Activated CD4-positive, CD25-positive, alpha-beta regulatory T cell treated with anti-CD3 and anti-CD28 coated beads, Interleukin-2, amount 50 U/mL, for 16 hours (primary cell): ENCODE measurements at places on chromosomes 12 and 14.

- DNase-seq: no peak
Observed at GRCh38 chr12:47343684-47344567, 264.2 kb upstream of the AMIGO2 start.

GRCh38 chr12:124952295-124952694, 36.6 kb downstream of the DHX37 start:
- no peak for DNase-seq

- no peak for DNase-seq
Observed at GRCh38 chr14:88092529-88092928, 87.6 kb downstream of the GPR65 start.

GRCh38 chr12:3366451-3367110, 124.4 kb upstream of the PRMT8 start:
- DNase-seq: no peak

GRCh38 chr12:15788233-15789219, 662 bp downstream of the EPS8 start:
- no peak for DNase-seq

GRCh38 chr12:94070520-94070919, 77.9 kb upstream of the PLXNC1 start:
- no peak for DNase-seq

GRCh38 chr12:132433641-132434395, 56.1 kb upstream of the FBRSL1 start:
- no peak for DNase-seq

- DNase-seq: no peak
Observed at GRCh38 chr12:23895792-23896218, 53.7 kb downstream of the SOX5 start.

DNA sequence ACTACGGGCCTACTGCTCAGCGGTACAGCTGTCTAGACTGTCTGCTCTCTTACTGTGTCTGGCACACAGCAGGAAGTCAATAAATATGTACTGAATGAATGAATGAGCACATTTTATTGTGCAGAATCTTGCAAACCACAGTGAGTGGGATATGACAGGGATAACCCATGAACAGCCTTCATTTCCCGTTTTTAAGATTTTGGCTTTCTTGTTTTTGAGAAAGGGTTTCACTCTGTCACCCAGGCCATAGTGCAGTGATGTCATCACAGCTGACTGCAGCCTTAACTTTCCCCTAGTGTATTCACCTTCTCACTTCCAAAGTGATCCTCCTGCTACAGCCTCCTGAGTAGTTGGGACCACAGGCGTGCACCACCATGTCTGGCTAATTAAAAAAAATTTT, 203.1 kb downstream of the AEBP2 start:
- no peak for DNase-seq

DNA sequence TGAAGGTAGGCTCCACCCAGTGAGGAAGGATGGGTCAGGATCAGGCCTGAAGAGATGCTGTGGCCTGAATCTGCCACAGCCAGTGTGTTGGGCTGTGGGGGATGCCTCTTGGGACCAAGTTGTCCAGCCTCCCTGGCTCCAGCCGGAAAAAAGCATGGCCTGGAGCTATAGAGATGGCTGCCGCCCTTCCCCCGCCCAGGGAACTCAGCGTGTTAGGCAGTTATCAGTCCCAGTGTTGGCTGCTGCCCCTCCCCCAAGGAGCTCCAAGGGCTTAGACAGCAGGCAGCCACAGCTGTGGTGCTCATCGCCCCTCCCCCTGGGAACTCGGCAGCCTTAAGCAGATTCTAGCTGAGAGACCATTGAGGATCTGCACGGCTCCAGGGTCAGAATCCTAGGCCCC, 158.0 kb downstream of the CAPZA3 start:
- DNase-seq: no peak

DNA sequence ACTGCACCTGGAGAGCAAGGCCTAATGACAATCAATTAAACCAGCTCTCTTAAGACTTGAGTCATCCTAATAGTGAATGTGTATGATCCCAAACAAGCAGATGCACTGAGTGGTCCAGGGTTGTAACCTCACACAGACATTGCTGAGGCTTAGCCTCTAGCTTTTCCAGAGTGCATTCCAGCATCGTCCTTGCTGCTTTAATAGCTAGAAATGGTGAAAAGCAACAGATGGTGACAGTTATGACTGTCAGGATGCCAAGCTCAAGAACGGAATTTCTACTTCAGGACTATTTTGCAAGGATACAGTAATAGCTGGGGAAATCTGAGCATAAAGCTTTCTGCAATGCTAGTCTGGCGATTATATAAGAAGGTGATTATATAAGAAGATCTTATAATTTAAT, 34.6 kb downstream of the PTPRR start:
- DNase-seq: no peak

DNA sequence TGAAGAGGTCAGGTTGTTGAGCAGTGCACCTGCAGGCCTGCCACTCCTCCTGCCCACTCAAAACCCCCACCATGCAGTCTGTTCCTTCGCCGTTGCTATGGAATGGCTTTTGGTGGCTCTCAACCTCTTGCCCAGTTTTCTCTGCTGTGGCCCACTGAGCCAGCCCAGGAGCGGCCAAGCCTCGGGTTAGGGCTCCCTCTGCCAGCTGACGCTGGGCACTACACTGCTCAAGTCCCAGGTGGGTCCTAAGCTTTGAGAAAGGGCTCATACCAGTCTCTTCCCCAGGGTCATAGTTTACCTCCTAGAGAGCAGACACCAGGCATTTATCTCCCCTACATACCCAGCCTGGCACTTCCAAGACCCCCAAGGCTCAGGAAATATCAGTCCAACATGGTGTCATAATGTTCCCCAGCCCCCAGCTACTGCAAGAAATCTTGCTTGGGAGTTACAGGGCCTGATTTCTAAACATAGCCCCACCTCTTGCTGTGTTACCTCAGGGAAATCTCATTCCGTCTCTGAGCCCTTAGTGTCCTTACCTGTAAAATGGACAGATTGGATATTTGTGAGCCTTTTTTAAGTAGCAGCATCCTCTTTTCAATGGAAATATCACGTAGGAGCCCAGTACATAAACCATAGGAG, 59.4 kb downstream of the TSPAN11 start:
- DNase-seq: no peak

GRCh38 chr12:117599849-117600248, 238.4 kb upstream of the NOS1 start:
- no peak for DNase-seq

GRCh38 chr12:20931894-20932293, 121.4 kb downstream of the SLCO1B3 start:
- DNase-seq: no peak

GRCh38 chr14:101405171-101405883, 156.0 kb upstream of the DIO3 start:
- DNase-seq: no peak

DNA sequence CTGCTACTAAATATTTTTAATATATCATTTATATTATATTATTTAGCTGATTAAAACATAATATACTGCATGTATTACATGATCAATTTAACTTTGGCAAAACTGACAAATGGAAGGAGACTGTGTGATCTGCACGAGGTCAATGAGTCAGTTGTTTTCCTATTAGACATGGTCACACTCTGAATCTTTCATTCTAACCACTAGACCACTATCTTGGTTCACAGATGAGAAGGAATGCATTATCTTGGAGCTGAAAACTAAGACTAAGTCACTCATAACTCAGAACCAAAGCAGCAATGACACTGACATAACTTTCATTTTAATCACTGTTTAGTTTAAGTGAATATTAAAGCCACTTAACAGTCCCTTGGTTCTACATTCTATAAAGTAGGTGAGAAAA, 37.4 kb downstream of the GNPTAB start:
- no peak for DNase-seq

GRCh38 chr14:90235179-90235976, 21.0 kb upstream of the PSMC1 start:
- peak; percentile 38 for DNase-seq

DNA sequence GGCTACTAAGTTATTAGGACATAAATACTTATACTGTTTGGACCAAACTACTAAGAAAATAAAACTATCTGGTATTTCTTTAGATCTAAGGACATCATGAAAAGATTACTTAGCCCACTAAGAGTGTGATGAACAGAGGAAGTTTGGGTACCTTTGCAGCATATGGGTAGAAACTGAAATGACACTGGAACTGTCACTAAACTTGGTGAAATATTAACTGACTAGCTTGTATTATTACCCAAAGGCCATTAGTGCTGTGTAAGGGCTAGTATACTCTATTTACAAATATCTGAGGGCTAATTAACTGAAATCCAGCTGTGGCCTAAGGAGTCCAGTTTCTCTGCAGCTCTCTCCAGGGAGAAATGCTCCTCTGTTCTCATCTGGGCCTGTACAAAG, 45.5 kb downstream of the PAWR start:
- no peak for DNase-seq

DNA sequence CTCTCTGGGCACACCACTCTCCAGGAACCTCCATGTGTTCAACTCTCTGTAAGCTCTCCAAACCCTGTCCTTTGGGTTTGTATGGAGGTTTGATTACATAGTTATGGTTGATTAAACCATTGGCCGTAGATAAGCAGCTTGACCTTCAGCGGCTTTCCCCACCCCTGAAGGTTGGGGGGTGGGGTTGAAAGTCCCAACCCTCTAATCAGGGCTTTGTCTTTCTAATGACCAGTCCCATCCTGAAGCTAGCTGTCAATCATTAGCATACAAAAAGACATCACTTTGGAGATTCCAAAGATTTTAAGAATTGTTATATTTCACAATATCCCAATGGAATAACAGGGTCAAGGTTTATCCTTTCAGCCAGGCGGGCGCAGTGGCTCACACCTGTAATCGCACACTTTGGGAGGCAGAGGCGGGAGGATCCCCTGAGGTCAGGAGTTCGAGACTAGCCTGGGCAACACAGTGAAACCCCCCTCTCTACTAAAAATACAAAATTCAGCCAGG, 8.4 kb downstream of the FAM186A start:
- DNase-seq: no peak

- no peak for DNase-seq
Observed at GRCh38 chr14:48937541-48938195, 648.5 kb downstream of the RPS29 start.

GRCh38 chr14:38405851-38406635, 150.2 kb upstream of the CLEC14A start:
- no peak for DNase-seq

- no peak for DNase-seq
Observed at GRCh38 chr12:72075401-72075800, 136.8 kb downstream of the TPH2 start.

DNA sequence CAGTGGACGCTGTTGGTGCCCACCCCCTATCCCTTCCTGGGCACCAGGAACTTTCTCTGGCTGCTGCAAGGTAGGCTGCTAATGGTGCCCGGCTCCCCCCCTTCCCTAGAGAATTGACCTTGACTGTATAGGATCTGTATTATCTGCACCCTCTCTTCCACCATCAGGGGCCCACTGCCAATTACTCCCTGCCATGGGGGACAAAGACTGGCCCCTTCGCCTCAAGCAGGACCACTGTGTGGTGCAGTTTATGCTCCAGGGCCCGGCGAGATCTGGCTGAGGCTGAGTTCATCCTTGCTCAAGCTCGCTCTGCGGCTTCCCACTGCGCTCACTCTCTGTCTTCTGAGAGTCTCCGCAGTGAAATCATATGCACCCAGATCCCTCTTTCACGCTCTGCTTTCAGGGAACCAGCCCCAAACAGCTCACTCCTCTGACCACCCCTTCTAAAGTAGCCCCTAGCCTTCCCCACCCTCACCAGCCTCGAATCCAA, 95.2 kb downstream of the LGMN start:
- DNase-seq: no peak

- no peak for DNase-seq
Observed at GRCh38 chr14:93999573-93999972, 2.5 kb downstream of the CCDC197 start.

DNA sequence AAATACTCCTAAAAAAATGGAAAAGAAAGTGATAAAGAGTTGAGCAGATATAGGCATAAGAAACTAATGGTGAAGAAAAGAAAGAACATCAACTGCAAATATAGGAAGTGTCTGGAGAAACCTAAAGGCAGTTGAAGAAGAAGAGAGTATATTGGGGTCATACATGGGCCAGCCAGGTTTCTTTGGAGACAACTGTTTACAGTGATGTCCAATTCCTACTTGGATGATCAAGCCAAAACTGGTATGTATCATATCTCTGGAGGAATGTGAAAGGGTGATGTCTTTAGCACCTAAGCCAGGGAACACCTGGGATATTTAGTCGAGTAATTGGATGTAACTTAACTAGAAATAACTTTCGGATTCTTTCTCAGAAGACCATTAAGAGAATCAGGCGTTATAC, 129.3 kb upstream of the FLRT2 start:
- no peak for DNase-seq

- no peak for DNase-seq
Observed at GRCh38 chr14:78197051-78197450, 26.9 kb downstream of the NRXN3 start.

- DNase-seq: no peak
Observed at GRCh38 chr12:13173012-13173932, 23.3 kb upstream of the EMP1 start.

DNA sequence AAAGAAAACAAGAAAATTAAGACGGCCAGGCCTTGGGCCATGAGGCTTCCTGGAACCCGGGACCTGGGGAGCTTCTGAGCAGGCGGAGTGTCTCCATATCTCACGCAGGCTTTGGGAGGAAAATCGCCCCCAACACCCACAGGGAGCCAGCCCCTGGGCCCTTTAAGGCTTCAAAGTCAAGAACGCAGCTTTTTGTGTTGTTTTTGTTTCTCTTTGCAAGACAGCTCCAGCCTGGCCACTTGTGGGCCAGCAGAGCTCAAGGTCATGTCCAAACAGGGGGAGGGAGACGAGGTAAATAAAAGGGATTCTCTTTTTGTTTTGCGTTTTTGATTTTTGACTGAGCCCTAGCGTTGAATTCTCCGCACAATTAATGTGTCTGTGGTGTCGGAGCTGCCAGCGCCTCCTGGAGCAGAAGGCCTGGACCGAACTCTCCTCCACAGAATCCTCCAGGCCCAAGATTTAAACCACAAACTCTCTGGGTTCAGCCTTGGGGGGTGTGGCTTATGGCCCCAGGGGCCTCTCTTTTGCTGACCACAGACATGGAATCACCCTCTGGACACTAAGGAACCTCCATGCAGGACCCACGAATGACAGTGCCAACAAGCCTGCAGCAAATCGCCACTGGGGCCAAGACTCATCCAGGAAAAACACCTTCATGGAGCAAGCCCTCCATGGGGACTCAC, 8.2 kb downstream of the SCARB1 start:
- no peak for DNase-seq

GRCh38 chr12:92528586-92528985, 174.2 kb upstream of the PLEKHG7 start:
- DNase-seq: no peak

- DNase-seq: no peak
Observed at GRCh38 chr12:120366845-120367232, 2.1 kb downstream of the MSI1 start.

GRCh38 chr12:89774645-89775044, 66.0 kb upstream of the ATP2B1 start:
- DNase-seq: no peak

DNA sequence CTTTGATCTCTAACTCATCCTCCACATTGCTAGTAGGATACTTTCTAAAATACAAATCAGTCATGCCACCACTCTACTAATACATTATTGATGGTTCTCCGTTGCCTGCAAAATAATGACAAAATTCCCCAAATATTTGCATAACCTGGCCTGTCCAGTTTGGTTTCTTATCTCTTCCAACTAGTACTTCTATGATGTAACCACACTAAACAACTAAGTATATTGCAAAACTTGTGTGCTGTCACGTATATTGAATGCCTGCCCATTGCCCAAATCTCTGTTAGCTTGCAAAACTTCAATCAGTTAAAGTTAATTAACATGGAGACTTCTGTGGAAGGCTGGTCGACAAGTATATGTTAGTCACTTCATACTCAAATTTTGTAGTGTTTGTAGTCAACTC, 6.5 kb downstream of the OR6C74 start:
- no peak for DNase-seq
